Mammary microvascular endothelial cell (primary cell): ENCODE measurements at places on chromosomes 4 and X. TPM values are rescaled to one million over a fixed set of nuclear protein-coding genes. Genes with fewer than 3 reads are reported as not detected.

Gene SLC25A53
- 2.8 and 3.2 TPM in 2 replicates for total RNA-seq

Gene MEPE
- total RNA-seq = not detected in 2 replicates

Gene YY2
- 0.49 and 0.87 TPM in 2 replicates for total RNA-seq

Gene NUDT10
- 0.20 and 0.69 TPM in 2 replicates for total RNA-seq

Gene MGAT4D
- total RNA-seq = not detected in 2 replicates
